ENCODE measurements at places on chromosomes 7 and 10.

- no peak for DNase-seq
Measured at GRCh38 chr7:116232350-116232749, 22.0 kb downstream of the TES start.

DNA sequence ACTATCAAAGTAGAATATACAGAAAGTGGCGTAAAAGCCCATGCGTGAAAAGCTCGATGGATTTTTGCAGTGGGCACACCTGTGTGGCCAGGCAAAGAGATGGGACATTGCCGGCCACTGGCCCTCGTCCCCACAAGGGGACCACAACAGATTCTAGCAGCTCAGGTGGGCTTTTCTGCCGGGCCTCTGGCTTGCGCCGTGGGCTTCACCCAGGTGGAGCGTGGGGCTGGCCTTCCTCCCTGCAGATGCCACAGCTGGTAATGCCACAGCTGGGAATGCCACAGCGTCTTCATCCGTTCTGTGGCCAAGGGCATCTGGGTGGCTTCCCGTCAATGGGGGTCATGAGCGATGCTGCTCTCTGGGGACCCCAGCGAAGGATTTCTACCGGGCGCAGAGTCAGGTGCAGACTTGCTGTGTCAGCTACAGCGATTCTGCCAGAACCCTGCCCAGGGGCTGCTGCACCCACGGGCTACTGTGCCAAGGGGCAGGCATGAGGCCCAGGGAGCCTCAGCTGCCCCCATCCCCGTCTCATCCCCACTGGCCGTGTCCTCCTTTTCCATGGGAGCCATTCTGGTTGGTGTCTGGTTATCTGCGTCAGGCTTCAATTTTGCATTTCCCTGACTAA is 52.5 kb upstream of the NKX6-2 start:
- DNase-seq = no peak

DNA sequence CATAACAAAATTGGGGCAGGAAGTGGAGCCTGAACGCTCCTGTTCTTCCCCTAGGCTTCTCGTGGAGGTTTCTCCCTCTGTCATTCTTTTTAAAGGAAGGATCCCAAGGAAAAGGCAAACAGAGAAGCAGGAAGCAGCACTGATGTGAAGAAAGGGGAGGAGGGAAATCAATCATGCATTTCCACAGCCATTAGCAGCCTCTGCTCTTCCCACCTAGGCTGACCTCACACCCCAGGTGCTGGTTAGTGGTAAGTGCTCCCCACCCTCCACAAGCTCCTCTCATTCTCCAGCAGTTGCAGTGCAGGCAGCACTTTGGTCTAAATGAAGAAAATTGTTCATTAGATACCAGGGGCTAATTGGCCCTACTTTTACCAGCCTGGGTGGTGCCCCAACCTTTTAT is 2.6 kb downstream of the CRHR2 start:
- DNase-seq = no peak

GRCh38 chr10:33869028-33869427 is 534.6 kb upstream of the NRP1 start:
- no peak for DNase-seq

DNA sequence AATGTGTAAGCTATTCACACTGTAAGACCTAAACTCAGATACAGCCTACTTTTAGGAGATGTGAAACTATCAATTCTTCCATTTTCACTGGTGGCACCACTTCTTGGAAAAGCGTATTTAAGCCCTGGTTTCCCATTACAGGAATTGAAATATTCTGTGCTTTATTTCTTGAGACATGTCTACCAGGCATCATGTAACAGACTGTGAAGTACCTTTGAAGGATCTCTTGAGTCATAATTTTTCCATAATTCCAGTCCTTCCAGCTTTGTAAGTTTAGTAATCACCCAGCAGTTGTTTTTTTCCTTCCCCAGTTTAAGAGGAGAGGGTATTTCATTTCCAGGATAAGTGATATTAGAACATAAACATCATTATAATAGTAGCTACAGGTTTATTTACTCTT is 186.0 kb upstream of the PRPS1L1 start:
- DNase-seq = no peak

- no peak for DNase-seq
Measured at GRCh38 chr7:12069757-12070156, 141.3 kb upstream of the TMEM106B start.

DNA sequence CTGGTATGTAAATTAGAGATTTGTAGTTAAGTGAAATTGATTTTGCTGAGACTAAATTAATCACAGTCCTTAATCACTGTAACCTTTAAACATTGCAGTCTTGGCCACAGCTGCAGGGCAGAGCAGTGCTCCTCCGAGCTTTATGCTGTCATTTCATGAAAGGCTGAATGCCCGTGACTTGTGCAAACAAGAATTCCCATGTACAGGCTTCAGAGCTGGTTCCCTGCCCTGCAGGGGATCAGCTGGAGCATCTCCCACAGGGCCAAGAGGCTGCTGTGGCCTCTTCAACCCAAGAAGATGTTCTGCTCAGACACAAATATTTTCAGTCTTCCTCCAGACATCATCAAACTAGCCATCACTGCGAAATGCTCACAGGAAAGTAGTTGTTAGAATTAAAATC is 419.1 kb downstream of the AUTS2 start:
- DNase-seq = no peak

- DNase-seq = peak; percentile 15
Measured at GRCh38 chr10:123475466-123475865, 190.7 kb upstream of the GPR26 start.

DNA sequence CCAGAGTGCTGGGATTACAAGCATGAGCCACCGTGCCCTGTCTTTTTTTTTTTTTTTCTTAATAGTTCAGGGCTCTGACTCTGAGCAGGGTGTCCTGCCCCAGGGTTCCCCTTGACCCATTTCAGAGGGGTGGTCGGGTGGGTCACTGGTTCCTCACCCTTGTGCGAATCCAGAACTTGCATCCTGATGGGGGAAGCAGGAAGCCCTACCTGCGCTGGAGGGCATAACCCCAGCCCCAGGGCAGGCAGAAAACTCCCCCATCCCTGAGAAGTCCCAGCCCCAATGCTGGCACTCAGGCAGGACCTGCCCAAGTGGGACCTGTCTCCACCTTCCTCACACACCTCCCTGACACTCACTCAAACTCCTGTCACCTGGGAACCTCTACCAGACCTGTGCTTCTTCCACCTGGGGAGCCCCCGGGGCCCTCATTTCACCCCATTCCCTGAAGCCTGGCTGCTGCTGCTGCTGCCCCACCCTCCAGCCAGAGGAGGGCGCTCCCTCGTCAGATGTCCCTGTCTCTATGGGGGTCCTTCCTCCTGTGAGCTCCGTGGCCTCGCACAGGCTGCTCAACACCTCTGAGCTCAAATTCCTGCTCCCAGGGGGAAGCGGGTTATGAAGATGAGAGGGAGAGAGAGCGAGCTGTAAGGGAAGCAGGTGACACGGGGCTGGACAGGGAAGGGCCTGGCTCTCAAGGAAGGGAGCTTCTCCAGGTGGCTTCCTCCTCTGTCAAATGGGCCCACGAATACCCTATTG is 15.1 kb upstream of the ZNF273 start:
- peak; percentile 88 for DNase-seq

DNA sequence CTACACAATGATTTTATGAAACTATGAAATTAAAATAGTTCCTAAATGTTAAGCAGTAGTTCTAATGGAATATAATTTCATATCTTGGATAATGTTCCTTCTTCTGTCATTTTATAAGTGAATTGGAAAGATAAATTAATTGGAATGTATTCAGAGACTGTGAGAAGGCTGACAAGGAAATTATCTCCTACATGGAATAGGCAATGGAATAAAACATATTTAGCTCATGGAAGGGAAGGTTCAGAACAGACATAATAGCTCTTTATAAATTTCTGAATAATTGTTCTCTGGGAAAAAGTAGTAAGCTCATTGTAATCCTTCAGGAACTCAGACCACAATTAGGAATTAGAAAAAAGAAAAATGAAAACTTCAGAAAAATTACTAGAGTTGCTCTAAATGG is 1172.3 kb upstream of the SORCS1 start:
- DNase-seq = no peak

DNA sequence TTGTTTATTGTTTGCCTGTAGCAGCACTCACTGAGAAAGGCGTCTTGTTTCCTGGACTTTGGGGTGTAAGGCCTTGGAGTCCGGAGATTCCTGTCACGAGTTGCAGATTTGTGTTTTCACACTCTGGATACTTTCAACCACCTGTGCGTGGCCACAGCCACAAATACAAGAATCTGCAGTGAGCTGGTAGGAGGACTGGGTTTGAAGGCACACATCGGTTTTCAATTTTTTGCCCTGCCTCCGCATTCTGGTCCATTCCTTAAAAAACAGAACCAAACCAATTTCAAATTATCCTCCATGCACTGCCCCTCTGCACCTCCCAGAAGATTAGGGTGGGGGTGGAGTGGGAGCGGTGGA is 619 bp downstream of the EXOC4 start:
- peak; percentile 25 for DNase-seq

GRCh38 chr10:85986777-85987176 is 379.8 kb downstream of the GRID1 start:
- no peak for DNase-seq

DNA sequence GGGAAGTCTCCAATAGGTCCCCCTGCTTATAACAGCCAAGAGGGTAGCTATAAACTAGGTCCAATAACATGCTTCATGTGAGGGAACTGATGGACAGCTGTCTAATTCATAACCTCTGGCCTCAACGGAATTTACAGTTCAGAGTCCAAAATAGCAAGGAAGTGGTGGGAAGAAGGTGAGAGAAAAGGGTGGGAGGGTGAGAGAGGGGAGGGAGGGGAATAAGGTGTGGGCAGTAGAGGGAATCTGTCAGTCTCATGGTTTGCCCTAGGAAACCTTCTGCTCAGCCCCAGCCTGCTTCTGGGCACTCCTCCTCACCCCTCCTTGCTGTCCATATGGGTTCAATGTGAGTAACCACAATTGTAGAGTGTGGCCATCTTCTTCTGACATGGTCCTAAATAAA is 133.4 kb upstream of the ADO start:
- no peak for DNase-seq

DNA sequence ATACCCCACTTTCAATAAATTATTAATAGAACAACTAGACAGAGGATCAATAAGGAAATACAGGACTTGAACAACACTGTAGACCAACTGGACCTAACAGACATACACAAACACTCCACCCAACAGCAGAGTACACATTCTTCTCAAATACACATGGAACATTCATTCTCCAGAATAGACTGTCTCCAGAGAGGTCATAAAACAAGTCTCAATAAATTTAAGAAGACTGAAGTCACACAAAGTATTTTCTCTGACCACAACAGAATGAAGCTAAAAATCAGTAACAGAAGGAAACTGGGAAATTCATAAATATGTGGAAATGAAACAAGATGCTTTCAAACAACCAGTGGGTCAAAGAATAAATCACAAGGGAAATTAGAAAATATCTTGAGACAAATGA is 119.8 kb downstream of the SMURF1 start:
- no peak for DNase-seq

DNA sequence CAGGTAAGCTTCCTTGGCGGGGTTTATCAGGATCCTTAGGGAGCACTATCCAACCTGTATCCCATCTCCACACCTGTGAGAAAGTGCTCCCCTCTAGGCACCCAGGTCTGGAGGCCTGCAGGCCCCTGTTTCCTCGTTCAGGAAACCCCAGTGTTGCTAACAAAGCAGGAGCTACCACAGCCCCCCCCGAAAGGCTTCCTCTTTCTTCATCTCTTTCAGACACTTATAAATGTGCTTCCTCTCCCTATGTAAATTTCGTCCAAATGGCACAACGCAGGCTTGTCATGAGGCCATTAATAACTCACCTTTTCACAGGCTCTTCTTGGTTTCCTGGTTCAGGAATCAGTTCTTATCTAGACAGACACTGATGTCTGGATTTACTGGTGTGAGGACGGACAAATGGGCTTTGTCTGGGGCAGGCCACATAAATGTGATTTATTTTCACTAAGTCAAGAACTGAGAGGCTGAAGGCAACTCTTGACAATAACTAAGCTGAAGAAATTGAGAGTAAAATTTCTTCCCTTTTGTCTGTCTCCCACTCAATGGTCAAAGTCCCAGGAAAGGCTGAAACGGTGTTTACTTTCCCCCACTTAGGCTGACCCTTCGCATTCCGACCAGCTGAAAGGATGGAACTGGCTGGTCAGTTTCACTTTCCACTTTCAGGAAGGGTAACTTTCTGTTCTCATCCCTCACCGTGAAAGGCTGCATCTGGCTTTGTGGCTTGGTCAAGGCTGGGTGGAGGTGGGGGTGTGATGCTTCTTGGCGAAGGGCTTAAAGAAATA is 46.8 kb downstream of the PIK3AP1 start:
- DNase-seq = no peak

DNA sequence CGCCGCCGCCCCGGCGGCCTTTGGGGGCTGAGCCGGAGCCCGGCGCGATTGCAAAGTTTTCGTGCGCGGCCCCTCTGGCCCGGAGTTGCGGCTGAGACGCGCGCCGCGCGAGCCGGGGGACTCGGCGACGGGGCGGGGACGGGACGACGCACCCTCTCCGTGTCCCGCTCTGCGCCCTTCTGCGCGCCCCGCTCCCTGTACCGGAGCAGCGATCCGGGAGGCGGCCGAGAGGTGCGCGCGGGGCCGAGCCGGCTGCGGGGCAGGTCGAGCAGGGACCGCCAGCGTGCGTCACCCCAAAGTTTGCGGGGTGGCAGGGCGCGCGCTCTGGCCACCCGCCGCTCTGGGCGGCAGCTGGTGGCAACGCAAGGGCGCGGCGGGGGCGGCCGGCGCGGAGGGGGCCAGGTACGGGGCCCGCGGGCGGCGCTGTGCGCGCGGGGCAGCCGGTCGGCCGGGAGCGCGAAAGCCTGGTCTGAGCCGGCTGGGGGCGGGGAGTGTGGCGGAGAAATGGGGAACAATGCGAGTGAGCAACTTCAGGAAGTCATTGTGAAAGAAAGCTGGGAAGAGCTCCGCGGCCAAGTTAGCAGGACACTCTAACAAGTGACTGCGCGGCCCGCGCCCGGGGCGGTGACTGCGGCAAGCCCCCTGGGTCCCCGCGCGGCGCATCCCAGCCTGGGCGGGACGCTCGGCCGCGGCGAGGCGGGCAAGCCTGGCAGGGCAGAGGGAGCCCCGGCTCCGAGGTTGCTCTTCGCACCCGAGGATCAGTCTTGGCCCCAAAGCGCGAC is at the start of gene IKZF1:
IKZF1 (plus strand) TSS at position 588 of the 782 bp plus-strand sequence. CDS start 14,346 bp downstream, outside the sequence.
- DNase-seq = peak; percentile 87

DNA sequence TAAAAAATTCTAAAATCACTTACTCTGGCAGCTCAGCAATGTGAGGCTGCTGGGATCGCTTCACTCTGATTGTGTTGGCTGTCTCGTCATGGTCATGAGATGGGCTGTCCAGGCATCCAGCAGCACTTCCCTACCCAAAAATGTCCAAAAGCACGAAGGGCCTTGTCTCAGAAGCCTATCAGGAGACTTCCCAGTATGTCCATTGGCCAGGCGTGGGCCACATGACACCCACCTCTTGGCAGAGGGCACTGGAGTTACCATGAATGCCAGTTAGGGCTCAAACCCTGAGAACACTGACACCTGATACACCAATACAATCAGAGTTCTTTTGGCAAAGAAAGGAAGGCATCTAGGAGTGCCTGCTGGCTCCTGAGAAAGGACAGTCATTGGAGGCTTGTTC is 27.0 kb upstream of the GLI3 start:
- DNase-seq = no peak

GRCh38 chr7:156515911-156516790 is 124.4 kb upstream of the RNF32 start:
- DNase-seq = no peak
